Activated naive CD4-positive, alpha-beta T cell (primary cell): ENCODE measurements at places on chromosomes 2 and 18.

GRCh38 chr2:239105234-239105633 is 257.3 kb downstream of the TWIST2 start:
- no peak for DNase-seq

DNA sequence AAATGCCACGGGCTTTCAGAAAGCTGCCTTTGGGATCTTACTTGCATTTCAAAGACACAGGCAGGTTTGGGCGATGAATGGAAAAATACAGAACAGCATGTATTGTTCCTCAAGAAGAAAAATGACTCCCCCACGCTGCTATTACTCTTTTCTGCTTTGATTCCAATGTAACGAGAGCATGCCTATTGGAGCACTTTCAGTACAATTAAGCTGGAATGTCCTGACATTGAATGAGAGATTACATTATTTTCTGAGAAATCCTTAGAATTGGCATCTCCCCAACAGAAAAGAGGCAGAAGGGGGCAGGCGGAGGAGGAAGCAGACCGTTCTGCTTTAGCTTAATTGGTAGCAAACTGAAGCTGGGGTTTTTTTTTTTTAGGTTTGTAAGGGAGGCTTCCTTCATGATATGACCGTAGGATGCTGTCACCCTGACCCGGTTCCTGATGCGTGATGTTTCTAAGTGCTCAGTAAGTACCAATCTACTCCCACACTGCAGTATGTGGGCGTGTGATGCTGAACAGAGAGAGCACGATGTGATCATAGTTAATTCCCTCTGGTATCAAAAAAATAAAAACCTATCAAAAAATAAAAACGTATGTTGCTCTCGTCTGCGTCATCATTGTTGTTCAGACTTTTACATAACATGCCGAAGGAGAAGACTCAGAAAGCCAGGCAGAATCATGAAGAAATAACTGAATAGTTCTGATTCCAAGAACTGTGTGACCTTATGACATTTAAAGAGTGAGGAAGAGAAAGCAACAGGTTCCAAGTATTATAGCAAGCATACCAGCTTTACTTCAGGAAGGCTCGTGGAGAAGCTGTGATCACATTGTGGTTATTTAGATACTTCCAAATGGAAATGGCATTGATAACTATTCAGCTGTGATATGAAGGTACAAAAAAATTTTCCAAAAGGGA is 40.5 kb downstream of the LONRF2 start:
- DNase-seq, result no peak

DNA sequence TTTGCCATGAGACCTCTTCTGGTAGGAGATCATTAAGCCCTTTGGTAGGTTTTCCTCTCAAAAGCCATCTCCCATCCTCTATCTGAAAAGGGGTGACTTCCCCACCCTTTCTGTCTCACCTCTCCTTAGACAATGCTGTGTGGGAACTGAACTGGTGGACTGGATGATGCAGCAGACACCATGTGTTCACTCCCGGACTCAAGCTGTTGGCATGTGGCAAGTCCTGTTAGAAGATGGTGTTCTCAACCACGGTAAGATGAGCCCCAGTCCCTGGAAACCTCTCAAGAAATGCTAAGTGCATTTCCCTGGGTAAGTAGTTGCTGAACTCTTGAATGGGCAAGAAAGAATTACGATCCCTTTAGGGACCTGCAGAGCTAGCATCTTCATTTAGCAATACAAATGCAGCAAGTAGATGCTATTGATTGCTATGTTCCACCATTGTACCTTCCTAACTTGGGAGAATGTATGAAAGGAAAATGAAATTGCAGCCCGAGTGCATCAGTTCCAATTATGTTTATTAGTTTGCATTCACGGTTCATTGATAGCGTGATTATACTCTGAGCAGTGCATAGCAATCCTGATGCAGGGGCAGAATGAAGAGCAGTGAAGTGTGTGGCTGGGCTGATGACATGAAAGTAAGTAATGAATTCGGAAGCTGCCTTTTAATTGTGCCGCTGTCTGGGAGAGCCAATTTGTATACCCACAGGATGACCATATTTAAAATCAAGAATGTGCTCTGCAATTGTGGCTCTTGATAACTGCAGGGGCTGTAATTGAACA is 110.0 kb upstream of the MAP3K20 start:
- no peak for DNase-seq

DNA sequence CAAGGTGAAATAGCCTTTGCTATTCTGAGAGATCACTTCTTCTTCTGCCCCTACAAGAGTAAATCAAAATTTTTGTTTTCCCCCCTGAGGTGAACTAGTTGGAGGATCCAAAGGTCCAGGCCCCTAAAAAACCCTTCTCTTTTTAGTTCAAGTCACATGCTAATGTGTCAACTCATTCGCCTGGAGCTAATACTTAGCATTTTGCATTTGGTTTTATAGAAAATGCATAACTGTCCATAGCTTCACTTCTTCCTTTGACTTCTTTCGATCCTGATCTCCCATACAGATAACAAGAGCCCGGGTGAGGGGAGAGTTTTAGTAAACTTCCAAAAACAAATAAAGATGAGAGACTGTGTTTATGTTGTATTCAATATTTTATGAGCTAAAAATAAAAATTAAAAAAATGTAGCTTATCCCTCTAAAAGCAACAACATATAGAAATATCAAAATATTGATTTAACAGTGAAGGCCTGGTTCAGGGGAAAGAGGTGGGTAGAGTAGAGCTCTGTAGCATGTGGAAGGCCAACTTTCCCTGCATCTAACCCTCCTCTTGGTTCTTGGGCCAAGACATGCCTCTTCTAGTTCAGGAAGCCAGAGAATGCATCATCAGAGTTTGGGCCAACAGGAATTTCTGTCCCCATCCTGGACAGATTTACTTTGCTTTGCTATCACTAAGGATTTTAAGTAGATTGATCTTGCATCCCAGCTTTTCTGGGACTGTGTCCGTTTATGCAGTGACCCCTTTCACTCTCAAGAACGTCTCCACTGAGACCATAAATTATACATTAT is 333.8 kb downstream of the ALK start:
- DNase-seq, result no peak

- DNase-seq, result no peak
Measured at GRCh38 chr2:69100220-69100723, 87.3 kb downstream of the ANTXR1 start.

- no peak for DNase-seq
Measured at GRCh38 chr2:8573234-8573941, 108.5 kb upstream of the ID2 start.

GRCh38 chr18:49376046-49376445 is 84.4 kb downstream of the DYM start:
- DNase-seq, result no peak

DNA sequence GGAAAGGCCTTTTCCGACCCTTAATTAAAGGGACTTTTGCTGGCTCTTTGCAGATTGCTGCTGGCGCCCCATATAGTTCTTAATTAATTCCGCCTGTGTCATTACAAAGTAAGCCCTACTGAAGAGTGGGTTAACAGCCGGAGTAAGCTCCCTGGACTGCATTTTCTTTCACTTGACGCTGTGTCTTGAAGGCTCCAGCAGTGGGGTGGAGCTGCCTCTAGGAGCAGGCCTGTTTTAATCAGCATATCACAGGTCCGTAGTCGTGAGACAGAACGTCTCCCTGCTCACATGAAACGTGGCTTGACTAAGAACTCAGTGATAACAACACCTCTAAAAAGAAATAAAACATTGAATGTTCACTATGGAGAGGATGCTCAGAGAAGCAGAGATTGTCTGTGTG is 329.9 kb upstream of the RAB12 start:
- DNase-seq, result no peak

- no peak for DNase-seq
Measured at GRCh38 chr2:188170356-188170755, 121.3 kb upstream of the GULP1 start.

GRCh38 chr2:41446266-41446665 is 601.6 kb upstream of the PKDCC start:
- no peak for DNase-seq
